Inflammatory macrophage treated with lipopolysaccharide for 4 hours (primary cell): ENCODE measurements at places on chromosomes 7 and 10.

GRCh38 chr10:16439295-16439694 is 2.5 kb downstream of the PTER start:
- DNase-seq = peak; percentile 47

GRCh38 chr7:13687500-13687899 is 302.0 kb downstream of the ETV1 start:
- DNase-seq = no peak

- no peak for DNase-seq
These were observed at the start of gene MSS51 for GRCh38 chr10:73433538-73433867. TSS of gene MSS51 (minus strand) at chr10:73433561. CDS start at chr10:73428284, 5,277 bp downstream.

- DNase-seq = no peak
These were observed 771 bp downstream of the PHYHIPL start for GRCh38 chr10:59177031-59177797.

GRCh38 chr10:3588816-3589215 is 196.2 kb downstream of the KLF6 start:
- DNase-seq = no peak

- DNase-seq = no peak
These were observed 54.6 kb upstream of the PITRM1 start for GRCh38 chr10:3226960-3227744.
